OCI-M1 (cell line): ENCODE measurements at places on chromosomes 1 and 21.

DNA sequence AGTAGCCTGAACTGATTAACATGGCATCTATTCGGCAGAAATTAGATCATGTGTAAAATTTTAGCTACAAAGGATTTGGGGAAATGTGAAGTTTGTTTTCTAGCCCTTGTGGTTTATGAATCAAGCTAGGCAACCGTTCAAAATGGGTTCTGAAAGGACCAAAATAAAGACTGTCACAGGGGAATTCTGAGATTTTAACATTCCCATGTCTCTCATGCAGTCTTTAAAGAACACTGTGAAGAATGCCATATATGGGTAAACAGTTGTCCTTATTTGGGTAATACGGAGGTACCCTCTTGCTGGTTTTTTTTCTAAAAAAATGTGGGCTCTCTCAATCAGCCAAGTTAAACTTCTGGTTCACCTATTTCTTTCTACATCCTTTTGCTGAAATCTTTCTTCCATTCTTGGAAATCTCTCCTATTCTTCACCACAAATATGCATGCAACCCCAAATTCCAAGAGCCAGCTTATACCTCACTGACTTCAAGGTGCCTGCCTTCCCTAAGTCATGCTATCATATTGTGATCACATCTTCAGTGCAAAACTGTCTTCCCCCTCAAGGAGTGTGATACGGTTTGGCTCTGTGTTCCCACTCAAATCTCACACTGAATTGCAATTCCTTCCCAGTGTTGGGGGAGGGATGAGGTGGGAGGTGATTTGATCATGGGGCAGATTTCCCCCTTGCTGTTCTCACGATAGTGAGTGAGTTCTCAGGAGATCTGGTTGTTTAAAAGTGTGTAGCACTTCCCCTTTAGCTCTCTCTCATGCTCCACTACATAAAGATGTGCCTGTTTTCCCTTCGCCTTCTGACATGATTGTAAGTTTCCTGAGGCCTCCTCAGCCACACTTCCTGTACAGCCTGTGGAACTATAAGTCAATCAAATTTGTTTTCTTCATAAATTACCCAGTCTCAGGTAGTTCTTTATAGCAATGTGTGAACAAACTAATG, 308.7 kb downstream of the TTLL7 start:
- DNase-seq: no peak

- DNase-seq: no peak
Observed at GRCh38 chr1:50796272-50796671, 163.8 kb downstream of the FAF1 start.

- peak; percentile 98 for DNase-seq
Observed at GRCh38 chr1:46718727-46719622, at the start of gene EFCAB14. Gene EFCAB14 (minus strand): TSS chr1:46719114. CDS start chr1:46718087, 1,027 bp downstream.

DNA sequence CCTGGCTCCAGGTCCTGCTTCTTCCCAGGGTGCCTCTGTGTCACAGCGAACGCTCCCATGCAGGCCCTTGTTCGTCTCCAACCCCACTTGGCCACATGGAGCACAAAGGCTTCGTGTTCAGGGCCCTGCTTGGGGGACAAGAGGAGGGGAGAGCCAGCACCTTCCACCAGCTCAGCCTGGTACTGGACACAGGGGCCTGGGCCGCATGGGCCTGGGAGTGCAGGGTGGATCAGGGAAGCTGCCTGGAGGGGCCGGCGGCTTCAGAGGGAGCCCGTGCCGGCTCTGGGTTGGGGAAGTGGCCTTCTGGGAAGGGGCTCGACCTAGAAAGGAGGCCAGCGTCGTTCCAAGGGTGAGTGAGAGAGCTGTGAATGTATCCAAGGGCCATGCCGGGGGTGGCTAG, 53.0 kb downstream of the UMODL1 start:
- DNase-seq: no peak

- no peak for DNase-seq
Observed at GRCh38 chr1:211742272-211742671, 66.9 kb upstream of the NEK2 start.

- DNase-seq: no peak
Observed at GRCh38 chr1:115355069-115355468, 17.0 kb upstream of the NGF start.

- DNase-seq: no peak
Observed at GRCh38 chr21:33007747-33008146, 18.0 kb upstream of the OLIG2 start.

DNA sequence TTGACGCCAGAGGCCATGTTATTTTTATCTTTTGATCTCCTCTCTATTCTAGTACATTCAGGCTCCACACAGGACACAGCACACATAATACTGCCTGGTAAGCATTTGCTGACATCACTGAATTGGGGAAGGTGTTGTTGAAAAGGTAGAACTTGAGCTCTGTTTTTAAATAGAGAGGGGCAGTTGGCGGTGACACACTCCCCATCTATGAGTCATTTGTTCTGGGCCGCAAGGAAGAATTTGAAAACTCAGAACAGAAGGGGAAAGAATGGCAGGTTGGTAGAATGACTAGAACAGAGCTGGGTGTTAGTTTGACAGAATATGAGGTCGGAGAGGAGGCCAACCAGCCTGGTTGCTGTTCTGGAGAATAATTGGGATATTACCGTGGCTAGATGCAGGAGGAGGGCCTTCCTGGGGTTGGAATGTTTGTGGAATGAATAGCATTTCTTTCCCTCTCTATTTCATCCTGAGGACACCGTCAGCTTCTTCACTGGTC, 52.1 kb upstream of the ERRFI1 start:
- DNase-seq: no peak

DNA sequence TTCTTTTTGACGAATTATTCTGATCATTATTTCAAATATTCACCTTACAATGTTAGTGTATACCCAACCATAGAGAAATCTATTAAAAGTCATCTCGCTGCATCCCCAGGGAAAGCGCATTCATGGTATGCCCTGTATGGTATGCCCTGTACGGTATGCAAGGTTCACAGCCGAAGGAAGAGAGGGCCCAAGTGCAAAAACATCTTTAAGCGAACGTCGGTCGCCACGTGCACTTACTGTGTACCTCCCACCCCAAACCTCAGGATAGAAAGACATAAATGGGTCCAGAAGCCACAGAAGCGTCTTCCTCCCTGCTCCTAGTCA, 14.4 kb downstream of the HLX start:
- DNase-seq: no peak

- DNase-seq: no peak
Observed at GRCh38 chr1:115539061-115539460, 102.7 kb upstream of the VANGL1 start.

DNA sequence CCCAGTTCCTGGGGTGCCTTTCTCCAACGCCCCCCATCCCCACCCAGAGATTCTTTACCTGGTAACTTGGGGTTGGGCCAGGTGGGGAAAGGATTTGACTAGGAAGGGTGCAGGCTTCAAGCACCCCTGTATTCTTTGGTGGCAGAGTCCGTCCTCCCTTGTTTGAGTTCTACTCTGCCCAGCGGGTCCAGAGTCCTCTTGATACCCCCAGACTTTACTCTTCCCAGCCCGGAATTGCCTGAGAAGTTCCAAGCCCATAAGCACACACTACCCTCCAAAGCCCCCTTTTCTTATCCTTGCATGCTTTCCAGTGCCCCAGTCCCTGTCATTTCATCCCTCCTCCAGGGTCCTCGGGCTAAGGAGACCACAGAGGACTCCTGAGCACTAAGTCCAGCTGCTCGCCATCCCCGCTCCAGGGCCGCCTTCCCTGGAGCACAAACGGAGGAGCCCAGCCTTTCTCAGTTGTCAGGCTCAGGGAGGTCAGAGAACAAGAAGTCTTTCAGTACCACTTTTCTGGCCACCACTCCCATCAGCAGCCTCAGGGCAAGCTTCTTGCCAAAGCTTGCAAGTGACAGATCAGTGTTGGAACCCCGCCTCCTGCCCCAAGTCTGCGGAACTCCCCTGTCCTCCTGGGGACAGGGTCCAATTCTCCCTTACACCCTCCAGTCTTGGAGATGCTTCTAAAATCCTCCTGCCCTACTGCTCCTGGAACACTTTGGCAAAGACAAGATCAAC, 12.2 kb downstream of the SLC45A3 start:
- DNase-seq: no peak

- DNase-seq: no peak
Observed at GRCh38 chr1:224095339-224095738, 18.6 kb upstream of the FBXO28 start.

DNA sequence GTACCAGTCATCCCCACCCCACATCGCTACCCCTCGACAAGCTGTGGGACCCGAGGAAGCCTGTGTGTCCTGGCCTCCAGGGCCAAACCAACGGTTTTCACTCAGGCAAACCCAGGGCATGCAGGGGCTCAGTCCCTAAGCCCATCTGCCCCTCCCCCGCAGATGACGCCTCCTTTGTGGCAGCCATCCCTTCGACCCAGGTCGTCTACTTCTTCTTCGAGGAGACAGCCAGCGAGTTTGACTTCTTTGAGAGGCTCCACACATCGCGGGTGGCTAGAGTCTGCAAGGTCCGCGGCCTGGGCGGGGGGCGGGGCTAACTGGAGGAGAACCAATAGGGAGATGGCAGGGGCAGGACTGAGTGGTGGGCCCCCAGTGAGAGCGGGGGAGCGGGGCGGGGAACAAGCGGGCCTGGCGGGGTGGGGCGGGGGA, 7.4 kb downstream of the SEMA4A start:
- DNase-seq: no peak
